ENCODE measurements at places on chromosomes 7 and 10.

DNA sequence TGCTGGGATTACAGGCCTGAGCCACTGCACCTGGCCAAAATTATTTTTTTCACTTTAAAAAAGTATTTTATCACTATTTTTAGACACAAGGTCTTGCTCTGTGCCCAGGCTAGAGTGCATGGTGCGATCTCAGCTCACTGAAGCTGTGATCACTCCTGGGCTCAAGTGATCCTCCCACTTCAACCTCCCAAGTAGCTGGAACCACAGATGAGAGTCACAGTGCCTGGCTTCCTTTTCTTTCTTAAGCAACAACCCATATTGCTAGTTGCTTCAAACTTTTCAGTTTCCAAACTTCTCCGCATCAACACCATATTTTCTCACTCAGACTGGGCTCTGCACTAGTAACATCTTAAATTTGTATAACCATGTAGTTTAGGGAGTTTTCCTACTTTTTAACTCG is 9.5 kb upstream of the SMC3 start:
- DNase-seq = no peak

DNA sequence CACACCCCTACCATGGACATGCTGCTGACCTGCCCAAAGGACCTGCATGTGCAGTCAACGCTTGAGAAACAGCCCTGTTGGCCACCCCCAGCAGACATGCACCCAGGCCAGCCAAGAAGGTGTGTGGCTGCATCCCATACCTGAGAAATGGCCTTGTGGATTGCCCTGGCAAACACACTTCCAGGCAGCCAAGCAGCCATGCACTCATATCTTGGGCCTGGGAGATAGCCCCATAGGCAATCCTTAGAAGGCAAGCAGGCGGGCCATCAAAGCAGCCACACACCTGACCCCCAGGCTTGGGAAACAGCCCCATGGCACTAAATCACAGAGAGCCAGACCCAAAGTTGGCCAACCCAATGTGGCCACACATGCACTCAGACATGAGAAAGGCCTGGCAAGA is 4.9 kb upstream of the AKR1B1 start:
- DNase-seq = no peak

DNA sequence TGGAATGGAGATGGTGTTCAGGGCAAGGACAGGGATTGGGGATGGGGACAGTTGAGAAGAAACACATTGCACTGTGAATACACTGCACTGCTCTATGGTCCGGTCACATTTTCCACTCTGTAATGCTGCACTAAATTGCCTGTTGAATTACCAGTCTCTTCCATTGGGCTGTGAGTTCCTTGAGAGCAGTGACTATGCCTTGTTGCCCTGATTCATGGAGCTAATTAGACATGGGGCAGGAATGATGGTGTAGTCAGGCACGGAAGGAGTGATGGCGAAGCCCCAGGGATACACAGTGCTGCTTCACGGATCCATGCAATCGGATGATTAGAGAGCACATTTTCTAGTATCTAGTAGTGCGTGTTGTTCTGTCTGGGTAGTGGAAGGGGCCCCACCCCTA is 25.4 kb upstream of the GPAM start:
- DNase-seq = no peak

- DNase-seq = no peak
Observed at GRCh38 chr10:62958980-62959379, 142.8 kb upstream of the EGR2 start.

DNA sequence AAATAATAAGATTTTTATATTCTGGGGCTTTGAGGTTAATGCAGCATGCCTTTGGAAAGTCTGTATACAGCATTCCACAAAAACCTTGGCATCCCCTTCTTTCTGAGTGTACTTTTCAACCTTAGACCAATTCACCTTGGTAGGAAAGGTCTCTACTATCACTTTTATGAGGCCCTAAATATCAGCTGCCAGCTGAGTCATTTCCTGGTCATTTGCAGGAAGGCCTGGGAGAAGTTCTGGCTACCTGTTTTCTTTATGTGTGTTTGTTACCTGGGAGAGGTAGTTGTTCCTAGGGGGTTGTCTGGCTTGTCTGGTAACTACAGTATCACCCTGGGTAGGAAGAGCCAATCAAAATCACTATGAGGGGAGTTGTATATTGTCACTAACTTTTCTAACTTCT is 4.1 kb downstream of the SPAM1 start:
- no peak for DNase-seq

DNA sequence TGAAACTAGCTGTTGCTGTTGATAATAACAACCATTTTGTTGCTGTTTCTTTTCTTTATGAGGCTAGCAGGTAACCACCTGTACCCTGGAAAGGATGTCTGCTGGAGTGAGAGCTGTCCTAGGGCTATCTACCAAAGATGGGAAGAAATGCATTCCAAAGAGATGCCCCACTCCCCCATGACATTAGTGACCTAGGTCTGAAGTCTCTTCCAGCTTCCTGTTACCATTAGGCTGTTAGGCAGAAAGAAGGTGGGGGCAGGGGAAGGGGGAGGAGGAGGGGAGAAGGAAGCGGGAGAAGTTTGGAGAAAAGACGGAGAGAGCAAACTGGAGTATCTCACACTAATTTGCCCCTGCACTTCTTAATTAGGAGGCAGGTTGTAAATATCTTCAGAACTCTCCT is 118.5 kb downstream of the ABLIM1 start:
- DNase-seq = no peak

DNA sequence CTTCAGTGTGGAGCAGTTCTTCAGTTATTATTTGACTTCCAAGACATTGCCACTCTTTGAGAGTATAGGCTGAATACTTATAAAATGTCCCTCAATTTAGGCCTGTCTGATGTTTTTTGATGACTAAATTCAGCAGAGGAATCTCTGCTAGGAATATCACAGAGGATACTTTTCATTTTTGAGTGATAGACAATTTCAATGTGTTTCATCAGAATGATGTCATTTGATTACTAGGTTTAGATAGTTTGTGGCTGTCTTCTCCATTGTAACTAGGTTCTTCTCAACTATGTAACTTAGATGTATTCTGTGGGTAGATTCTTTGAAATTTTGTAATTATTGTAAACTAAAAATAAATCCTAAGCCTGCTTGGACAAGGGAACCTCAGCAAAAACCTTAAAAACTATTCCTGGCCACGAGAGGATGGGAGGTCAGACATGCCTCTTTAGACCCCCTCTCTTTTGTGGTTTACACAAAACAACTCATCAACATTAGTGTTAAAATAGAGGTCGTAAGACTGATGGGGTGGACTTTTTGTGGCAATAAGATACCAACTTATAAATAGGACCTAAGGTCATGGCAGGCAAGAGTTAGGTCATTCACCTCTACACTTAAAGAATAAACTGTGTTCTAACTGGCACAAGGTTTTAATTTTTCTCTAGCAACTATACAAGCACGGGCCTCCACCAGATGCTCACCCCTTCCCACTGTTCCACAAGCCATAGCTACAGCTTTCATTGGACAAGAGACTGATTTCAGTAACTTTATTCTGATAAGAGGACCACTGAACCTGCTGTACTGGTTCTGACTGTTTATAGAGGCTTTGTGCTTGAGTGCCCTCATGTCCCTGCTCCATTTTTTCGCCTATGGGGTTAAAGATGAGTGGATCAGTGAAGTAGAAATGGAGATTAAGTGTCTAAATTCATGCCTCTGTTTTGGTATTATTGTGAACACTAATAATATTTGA is 33.7 kb downstream of the CYP2C8 start:
- DNase-seq = no peak

GRCh38 chr10:38094927-38095574 is 914 bp downstream of the ZNF37A start:
- no peak for DNase-seq

DNA sequence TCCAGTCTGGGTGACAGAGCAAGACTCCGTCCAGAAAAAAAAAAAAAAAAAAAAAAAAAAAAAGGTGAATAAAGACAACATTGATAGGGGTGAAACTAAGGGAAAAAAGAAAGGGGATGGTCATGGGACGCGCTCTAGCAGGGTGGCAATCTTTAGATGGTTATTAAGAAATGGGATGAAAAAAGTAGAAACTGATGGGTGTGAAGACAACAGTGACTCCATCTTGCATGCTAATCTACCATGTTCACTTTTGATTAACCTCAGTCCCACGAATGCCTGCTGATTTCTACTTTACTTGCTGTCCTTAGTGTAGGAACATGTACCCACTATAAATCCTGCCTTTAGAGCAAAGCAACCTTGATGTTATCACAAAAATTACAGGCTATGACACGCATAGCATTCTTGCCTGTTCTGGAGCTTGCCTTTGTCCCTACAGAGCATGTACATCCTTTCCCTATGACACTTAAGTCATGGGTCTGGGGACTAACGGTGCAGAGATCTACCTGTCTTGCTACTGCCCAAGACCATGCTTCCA is 38.5 kb downstream of the P4HA1 start:
- DNase-seq = no peak

- DNase-seq = no peak
Observed at GRCh38 chr10:122255509-122256301, 15.4 kb upstream of the BTBD16 start.

- no peak for DNase-seq
Observed at GRCh38 chr10:47451273-47451997, 32.5 kb downstream of the ANXA8 start.

GRCh38 chr10:58826694-58827093 is 314.0 kb downstream of the BICC1 start:
- DNase-seq = no peak

- no peak for DNase-seq
Observed at GRCh38 chr10:64430690-64431323, 909.6 kb downstream of the REEP3 start.

DNA sequence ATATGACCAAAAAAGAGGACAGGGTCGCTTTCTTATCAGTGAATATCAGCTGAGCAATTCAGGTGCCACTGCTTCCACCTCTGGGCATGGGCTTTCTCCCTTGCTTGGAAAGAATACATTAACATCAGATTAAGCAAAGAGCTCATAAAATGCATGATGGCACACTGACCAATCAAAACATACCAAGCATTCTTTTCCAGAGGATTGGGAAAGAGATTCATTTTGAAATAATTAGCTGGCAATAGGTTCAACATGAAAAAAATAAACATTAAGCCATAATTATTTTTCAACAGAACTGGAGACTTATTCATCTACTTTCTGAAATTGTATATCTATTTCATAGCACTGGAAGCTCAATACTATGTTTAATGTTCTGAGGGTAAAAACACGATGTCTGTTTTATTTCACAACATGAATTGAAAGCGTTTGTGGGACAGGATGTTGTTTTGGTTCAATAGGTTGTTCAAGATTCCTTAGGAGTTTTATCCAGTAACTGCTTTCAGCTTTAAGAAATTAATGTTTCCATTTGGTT is 53.2 kb downstream of the TFAM start:
- no peak for DNase-seq

- no peak for DNase-seq
Observed at GRCh38 chr10:1683649-1684048, 53.7 kb downstream of the ADARB2 start.

GRCh38 chr10:6794441-6794840 is 214.4 kb upstream of the PRKCQ start:
- no peak for DNase-seq

GRCh38 chr7:39659356-39660013 is 36.1 kb downstream of the RALA start:
- DNase-seq = no peak

DNA sequence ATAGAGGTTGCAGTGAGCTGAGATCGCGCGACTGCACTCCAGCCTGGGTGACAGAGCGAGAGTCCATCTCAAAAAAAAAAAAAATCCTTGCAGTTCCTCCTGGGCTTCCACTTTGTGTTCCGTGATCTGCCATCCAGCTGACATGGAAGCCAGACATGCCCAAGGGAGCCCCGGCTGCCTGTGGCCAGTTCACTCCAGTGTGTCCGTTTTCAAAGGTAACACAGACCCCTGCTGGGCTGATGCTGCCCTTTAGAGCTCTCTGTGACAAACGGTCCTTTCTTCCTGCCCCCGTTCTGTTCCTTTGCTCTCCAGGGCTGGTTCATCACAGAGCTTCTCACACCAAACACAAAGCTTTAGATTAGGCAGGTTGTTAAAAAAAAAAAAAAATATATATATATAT is 130.8 kb downstream of the CUL2 start:
- DNase-seq = no peak

DNA sequence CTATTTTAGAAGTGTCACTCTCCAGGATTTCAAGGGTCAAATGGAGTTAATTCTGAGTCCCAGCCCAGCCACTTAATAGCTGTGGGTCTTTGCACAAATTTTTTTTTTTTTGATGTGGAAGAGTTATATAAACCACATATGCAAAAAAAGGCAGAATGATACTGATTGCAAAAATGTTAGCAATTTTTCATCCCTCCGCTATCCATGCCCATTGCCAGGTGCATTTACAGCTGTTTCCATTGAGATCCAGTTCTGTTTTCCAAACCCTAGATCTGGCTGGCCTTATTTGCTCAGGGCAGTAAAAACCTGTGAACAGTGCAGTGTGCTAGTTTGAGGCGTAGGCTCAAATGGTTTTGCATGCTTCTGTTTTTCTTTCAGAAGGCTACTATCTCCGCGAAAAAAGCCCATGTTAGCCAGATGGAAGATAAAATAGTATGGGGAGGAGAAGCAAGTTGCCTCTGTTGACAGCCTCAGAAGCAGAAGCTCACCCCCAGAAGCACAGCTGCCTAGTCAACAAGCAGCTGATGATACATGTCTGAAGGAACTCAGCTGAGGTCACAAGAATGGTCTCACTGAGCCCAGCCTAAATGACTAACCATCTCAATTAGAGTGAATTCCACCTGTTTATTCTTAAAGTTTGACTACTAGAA is 997 bp upstream of the ZNF138 start:
- DNase-seq = no peak

- DNase-seq = no peak
Observed at GRCh38 chr10:4344492-4344994, 481.5 kb upstream of the AKR1E2 start.

GRCh38 chr7:156160811-156161210 is 348.5 kb upstream of the SHH start:
- DNase-seq = no peak

DNA sequence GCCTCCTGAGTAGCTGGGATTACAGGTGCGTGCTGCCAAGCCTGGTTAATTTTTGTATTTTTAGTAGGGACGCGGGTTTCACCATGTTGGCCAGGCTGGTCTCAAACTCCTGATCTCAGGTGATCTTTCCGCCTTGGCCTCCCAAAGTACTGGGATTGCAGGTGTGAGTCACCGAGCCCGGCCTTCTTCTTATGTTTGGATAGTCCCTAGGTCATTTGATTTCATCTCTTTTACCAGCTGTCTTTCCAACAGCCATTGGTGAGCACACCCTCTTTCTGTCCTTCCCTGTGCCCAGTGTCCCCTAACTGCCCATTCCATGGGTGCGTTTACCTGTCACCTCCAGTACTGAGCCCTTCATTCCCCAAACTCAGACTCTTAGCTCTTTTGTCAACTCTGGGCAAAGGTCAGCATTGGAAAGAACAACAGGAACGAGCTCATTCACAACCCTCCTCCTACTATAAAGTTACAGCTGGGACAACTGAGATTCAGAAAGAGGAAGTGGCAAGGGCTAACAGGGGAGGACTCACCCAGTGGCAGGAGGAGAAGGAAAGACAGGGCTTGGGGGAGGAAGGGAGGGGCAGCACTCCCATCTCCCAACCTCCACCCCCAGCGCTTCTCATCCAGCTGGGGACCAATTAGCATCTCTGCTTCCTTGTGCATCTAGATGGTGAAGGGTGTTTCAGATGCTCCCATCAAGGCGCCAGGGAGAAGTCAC is 5.6 kb downstream of the SSC4D start:
- no peak for DNase-seq
